ENCODE measurements at places on chromosomes 11 and 22.

DNA sequence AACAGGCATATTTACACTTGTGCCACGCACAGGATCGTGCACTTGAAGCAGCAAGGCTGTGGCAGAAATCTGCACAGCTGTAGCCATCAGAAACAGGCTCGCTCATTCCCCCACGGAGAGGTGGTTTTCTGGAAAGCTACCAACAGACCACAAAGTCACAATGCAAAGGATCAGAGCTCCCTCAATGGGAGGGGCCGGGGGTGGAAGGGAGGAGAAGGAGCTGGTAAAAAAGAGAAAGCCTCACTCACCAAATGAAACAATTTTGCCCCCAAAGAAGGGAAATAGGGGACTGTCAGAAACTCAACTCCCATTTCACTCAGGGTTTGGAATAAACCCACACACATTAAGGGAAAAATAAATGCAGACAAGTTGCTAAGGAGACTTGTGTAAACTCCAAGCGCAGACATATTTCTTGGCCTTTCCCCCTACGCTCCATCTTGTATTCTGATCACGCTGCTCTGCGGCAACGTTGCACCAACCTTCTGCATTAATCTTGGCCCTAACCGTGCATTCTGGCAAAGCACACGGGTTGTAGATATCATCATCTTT, 43.2 kb upstream of the BLID start:
- no peak for DNase-seq

DNA sequence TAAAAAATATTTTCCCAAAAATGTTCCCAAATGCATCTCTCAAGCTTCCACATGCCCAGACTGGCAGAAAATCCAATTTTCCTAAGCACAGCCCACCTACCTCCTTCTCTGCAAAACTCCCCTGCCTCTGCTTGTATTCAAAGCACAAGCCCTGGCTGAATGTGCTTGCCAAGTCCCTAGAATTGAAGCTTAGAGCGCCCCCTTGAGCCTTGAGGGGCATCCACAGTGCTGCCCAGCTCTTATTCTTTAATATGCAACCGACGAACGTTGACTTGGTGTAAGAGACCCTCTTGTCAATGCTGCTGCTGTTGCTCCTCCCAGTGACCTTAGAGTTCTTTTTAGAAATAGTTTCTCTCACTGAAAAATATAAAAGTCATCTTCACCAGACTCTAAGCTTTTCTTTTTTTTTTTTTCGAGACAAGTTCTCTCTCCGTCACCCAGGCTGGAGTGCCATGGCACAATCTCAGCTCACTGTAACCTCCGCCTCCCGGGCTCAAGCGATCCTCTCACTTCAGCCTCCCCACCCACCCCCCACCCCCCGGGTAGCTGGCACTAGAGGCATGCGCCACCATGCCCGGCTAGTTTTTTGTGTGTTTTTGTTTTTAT, 63.5 kb upstream of the CAPRIN1 start:
- DNase-seq: peak; percentile 75

GRCh38 chr22:36902143-36902926, 11.1 kb upstream of the CSF2RB start:
- no peak for DNase-seq

- no peak for DNase-seq
These were observed 13.6 kb downstream of the MAFF start for GRCh38 chr22:38215156-38216038.

GRCh38 chr11:123454796-123455195, 24.7 kb downstream of the GRAMD1B start:
- DNase-seq: no peak

DNA sequence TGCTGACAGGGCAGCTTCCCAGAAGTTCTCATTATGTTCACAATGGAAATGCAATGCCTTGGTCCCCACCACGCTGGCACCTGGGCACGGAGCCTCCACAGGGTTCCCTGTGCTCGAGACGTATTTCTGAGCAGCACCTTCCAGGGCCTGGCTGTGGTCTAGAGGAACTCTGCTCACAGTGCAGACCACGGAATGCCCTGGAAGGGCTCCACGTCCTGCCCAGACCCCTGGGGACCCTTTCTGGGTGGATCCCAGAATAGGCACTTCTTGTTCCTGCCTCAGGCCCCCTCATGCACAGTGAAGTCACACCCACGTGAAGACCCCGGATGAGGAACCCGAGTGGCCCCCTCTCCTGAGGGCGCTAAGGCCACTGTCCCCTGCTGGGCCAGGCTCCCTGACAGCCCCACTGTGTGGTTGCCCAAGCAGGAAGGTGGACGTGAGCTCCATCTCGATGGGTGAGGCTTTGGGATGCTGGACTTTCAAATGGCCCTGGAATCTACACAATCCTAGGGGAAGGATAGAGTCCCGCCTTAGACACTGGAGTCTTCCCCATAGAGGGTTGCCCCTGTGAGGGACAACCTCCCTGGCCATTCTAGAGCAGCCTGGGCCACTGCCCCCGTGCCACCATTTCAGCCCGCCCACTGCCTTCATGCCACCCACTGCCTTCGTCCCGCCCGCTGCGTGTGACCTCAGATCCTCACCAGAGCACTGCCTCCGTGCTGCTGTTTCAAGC, 1106.8 kb downstream of the BRD1 start:
- DNase-seq: no peak

DNA sequence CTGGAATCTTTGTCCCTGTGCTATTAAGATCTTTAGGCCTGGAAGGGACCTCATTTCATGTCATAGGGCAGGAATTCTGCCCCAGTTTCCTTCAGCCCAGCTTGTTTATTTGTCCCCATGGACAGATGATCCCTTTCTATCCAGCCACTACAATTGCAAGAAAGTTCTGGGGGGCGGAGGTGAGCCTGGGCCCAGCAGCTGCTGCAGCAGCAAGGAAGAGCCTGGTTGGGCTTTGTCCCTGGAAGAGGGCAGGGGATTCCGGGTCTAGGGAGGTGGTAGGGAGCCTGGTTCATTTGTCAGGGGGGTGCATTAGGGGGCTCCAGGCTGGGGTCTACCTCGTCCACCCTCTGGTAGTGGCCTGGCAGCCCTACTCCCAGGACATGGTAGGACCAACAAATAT, 16.4 kb upstream of the CACNA1I start:
- no peak for DNase-seq

GRCh38 chr11:88631497-88631896, 294.0 kb upstream of the CTSC start:
- no peak for DNase-seq

GRCh38 chr11:66548041-66548440, 1.3 kb downstream of the ACTN3 start:
- no peak for DNase-seq

DNA sequence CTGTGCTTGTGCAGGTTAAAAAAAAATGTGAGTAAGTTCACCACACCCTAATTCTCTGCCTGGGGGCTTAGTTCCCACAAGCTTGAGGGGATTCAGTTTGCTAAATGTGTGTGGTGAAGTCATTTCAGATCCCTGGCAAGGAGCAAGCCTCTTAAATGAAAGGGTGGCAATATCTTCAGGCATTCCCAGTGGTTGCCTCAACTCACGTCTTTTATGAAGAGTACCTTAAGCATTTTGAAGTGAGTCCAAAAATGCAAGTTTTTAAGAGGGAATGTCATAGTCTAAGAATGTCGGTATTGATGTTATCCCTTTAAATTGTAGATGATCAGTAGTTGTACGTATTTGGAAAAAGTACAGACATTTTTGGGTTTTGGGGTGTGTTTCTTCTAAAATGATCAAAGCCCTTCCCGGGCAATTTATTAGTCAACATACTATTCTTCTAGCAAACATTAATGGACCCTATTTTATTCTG, 4.9 kb downstream of the TCP11L1 start:
- no peak for DNase-seq

DNA sequence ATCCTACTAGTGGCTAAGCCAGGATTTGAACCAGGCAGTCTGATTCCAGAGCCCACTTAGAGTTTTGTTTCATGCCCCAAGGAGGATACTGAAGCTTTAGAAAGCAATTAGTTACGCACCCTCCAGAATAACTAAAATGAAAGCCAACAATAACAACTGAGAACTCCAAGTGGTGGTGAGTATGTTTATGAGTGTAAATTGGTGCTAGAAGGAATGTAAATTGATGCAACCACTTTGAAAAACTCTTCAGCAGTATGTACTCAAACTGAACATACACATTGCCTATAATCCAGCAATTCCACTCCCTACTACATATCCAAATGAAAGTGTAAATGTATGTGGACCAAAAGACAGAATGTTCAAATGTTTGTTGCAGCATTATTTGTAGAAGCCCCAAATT, 6.7 kb upstream of the ARL14EP start:
- DNase-seq: no peak

- no peak for DNase-seq
These were observed 4.2 kb upstream of the SYT8 start for GRCh38 chr11:1830322-1831223.

GRCh38 chr11:46849631-46850030, 3.6 kb upstream of the CKAP5 start:
- DNase-seq: no peak

- DNase-seq: no peak
These were observed 129.0 kb downstream of the CRYBB2 start for GRCh38 chr22:25348391-25348790.

- no peak for DNase-seq
These were observed 6.0 kb upstream of the FXYD6 start for GRCh38 chr11:117882311-117882905.

DNA sequence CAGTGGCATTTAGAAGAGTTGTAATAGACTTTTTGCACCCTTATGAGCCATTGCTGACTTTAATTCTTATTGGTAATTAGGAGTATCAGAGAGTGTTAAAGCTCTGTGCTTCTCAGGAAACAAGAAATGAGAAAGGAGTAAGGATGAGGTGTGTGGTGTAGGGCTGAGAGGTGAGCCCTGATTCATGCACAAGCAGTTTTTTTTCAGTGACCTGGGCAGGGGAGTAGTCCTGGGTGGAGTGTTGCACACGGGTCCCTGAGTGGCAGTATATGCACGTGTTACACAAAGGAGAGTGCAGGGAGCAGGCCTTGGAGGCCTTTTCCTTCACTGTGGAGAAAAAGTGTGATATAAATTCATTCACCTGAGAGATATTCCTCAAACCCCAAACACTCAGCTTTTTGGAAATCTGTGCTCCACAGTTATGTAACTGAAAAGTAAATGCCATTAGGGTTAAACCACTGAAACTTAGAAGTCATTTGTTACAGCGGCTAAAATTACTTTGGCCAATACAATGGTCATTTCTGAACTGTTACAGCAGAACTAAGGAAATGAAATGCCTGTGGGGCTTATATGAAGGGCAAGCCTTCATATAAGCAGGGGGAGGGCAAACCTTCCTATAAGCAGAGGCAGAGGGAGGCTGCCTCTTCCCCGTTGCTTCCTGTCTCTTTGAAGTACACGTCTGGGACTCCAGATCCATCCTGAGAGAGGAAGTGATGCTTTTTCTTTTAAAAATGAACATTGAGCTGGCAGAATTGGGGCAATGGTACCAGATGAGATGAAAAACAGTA, 62.6 kb upstream of the OLFML1 start:
- DNase-seq: no peak

DNA sequence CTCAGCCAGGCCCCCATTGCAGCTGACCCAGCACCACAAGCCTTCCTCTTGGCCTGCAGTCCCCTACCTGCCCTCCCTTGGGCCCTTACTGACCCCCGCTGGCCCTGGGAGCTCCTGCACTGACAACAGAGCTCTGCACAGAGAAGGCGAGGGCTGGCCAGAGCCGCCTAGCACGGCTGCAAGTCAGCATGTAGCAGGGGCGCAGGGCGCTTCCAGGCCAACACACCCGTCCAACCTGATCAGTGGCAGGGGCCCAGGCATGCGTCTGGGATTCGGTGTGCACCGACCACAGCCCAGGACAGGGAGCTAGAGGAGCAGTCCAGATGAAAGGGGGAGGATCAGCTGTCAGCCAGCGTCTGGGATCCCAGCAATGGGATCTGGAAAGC, 7.6 kb downstream of the WNT7B start:
- DNase-seq: no peak

GRCh38 chr11:66970371-66970806, 4.7 kb upstream of the C11orf86 start:
- DNase-seq: no peak

DNA sequence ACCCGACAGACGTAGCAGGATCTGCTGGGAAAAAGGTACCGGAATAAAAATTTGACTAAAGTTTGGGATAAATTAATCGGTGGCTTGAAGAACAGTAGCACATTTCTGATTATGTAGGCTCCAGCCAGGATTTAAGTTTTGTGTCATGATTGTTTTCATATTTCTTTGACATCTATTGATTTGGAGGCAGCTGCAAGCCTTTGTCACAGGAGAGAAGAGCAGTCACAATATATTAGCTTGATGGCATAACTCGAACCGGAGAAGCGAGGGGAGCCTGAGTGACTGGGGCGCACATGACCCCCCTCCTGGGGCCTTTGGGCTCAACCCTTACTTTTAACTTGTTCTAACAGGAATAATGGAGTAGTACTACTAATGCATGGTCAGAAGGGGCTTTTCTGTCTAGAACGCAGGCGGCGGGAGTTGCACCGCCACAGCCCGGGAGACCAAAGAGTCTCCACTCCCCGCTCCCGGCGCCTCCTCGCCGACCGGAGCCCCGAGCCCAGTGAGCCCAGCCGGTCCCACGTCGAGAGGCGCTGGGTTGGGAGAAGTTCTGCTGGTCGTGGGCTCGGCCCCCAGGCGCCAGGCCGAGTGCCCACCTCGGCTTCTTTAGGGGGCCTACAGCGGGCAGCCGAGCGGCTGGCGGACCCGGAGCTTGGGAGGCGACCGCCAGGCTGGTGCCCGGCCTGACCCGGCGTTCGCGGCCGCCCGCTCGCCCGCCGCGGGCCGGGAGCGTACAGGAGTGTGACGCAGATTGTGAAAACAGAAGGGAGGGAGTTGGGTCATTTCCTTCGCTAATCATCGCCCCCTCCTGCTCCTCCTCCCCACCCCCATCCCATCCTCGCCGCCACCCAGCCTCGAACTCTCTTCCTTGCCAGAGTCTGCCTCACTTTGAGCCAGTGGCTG, 15.7 kb upstream of the PAX6 start:
- DNase-seq: no peak

GRCh38 chr11:33861941-33862589, 29.8 kb downstream of the LMO2 start:
- DNase-seq: no peak

DNA sequence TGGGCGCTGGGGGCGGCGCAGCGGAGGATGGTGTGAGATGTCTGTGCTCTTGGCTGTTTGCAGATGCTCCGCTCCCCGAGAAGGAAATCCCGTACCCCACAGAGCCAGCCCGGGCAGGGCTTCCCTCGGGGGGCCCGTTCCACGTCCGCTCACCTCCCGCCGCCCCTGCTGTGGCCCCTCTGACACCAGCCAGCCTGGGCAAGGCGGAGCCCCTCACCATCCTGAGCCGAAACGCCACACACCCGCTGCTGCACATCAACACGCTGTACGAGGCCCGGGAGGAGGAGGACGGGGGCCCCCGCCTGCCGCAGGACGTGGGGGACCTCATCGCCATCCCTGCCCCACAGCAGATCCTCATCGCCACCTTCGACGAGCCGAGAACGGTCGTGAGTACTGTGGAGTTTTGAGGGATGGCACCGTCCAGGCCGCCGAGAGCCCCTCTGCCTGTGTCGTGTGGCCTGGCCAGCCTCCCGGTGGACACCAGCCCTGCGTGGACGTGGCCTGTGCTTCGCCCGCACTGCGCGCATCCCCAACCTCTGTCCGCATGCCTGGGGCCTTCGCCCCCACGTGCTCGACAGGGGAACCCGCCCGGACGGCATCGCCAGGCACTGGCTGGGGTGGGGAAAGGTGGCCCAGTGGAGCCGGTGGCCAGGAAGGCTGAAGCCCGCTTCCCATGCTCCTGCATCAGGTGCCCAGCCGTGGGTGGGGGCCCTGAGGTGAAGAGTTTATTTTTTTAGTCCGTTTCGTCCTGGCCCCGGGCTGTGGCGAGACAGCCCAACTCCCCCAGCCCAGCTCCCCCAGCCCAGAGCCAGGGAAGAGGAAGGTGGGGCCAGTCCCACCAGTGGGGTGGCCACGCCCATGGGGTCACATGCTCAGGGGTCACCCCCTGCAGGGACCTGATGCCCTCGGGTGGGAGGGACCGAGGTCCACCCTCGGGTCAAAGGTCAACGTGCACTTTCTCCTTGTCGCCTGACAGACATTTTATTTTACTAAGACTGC, 6.5 kb upstream of the TRABD start:
- no peak for DNase-seq

Data from CD4-positive, alpha-beta T cell treated with Interleukin-12 subunit alpha and Interleukin-12 subunit beta, for 1 hour (primary cell).